ENCODE measurements at places on chromosomes 4 and X. TPM values are rescaled to one million over a fixed set of nuclear protein-coding genes. Genes with fewer than 3 reads are reported as not detected.

Gene TEX13C
- not detected for total RNA-seq

Gene SMIM10L2A
- 0.98 TPM for total RNA-seq

Gene UGT2B11
- 0.05 TPM for total RNA-seq

Gene CORIN
- total RNA-seq, result 0.17 TPM

Gene COX18
- total RNA-seq, result 27.3 TPM

DNA sequence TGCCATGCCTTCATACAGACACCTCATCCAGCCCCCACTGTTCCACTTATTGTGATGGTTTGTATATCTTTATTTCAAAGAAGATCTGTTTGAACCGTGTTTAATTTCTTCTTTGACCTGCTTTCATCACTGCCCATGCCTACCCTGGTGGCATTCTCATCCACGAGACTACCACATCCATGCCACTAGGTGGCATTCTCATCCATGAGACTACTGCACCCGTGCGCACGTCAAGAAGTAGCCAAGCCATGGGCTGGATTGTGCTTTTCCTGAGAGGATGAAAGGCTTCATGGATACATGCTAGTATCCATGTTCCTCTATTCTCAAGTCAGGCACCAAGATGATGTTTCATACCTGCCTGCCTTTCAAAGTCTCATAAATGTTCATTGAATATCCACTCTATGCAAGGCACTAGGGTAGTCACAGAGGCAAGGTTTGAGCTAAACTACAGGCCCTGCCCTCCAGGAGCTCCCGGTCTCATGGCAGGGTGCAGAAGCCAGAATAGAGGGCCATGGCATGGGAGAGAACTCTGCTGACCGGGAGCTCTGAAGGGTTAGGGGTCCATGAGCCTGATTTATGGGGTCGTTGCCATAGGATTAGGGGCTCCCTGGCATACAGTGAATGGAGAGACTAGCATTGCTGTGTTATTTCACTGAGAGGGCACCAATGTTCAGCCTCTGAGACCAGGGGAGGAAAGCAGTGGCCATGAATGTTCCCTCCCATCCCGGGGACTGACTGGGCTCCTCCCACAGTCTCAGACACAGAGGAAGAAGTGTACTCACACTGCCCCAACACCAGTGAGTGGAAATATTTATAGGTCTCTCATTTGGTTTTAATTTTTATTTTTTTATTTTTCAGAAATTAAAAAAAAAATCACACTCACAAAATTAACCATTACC lies 24.8 kb upstream of the EOLA2 start:
- no peak overlapping the region for H3K27ac ChIP-seq
- peaks cover 4% of the 10 kb centered on the region for H3K4me1 ChIP-seq
- no peaks in the 10 kb centered on the region for H3K36me3 ChIP-seq
- H3K27me3 ChIP-seq, result no peaks in the 10 kb centered on the region
- DNase-seq, result peak; percentile 34

DNA sequence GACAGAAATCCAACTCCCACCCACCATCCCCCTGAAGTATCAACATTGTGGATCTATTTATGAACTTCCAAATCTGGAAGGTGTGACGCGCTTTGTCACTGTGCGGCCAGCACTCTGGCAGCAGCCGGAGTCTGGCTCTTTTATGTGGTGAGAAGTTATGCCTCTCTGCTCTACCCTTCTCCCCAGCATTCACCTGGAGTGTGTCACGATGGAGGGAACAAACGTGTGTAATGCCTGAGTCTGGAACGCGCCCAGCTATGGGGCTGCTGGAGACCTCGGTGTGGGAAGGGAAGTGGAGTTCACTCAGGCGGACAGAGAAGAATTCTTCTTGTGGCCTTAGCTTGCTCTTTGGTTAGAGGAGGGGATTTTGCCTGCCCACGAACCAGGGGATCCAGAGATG lies 222.1 kb upstream of the RPL34 start:
- DNase-seq, result no peak
- H3K27me3 ChIP-seq, result no peaks in the 10 kb centered on the region
- H3K4me1 ChIP-seq, result no peaks in the 10 kb centered on the region
- no peak overlapping the region for H3K27ac ChIP-seq
- no peaks in the 10 kb centered on the region for H3K36me3 ChIP-seq

GRCh38 chrX:68049466-68049865 lies 383.8 kb downstream of the OPHN1 start:
- H3K4me1 ChIP-seq, result no peaks in the 10 kb centered on the region
- H3K4me3 ChIP-seq, result no peak overlapping the region
- DNase-seq, result no peak
- H3K27me3 ChIP-seq, result no peaks in the 10 kb centered on the region

DNA sequence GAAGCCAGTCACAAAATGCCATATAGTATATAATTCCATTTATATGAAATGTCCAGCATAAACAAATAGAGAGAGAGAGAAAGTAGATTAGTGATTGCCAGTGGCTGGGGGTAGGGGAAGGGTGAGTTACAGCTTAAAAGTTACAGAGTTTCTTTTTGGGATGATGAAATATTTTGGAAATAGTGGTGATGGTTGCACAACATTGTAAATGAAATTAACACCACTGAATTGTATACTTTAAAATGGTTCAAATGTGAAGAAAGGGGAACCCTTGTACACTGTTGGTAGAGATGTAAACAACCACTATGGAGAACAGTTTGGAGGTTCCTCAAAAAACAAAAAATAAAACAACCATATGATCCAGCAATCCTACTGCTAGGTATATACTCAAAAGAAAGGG lies 131.2 kb upstream of the GPC4 start:
- no peaks in the 10 kb centered on the region for H3K36me3 ChIP-seq
- H3K4me1 ChIP-seq, result no peaks in the 10 kb centered on the region
